Activated CD4-positive, alpha-beta T cell treated with anti-CD3 and anti-CD28 coated beads, Interleukin-2, amount 50 U/mL, for 24 hours (primary cell): ENCODE measurements at places on chromosomes 4 and X.

DNA sequence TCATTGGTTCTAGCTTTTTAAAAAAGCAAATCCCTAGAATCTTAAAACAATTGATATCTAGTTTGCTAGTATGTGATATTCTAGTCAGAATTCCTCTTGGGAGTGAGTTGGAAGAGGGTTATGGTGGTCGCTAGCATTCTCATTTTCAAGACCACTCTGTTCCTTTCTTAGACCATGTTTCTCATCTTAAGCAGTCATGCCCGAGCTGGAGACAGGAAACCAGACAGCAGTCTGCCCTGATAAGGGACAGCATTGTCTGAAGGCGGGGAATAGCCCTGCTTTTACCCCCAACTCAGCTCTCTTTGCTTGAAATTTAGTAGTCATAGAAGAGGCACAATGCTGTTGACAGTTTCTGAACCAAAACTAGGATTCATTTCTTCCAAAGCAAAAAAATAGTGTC is 5.2 kb downstream of the KLF3 start:
- no peak for DNase-seq

- no peak for DNase-seq
Observed at GRCh38 chr4:157591245-157591644, 370.7 kb downstream of the GRIA2 start.

DNA sequence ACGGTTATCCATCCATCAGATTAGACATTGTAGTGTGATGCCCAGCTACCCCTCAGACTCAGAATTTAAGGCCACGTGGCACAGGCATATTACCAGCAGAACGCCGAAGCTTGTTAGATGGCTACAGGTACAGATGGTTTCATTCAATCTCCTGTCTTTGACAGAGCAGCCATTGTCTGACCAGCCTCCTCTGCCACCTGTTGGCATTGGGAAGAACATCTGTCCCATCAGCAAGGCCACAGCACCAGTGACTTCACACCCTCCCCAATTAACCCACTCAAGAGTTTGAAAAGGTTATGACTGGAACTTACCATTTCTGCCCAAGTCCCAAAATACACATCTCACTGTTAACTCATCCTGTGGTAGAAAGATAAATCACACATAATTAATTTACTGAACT is 22.0 kb upstream of the PHKA2 start:
- no peak for DNase-seq

DNA sequence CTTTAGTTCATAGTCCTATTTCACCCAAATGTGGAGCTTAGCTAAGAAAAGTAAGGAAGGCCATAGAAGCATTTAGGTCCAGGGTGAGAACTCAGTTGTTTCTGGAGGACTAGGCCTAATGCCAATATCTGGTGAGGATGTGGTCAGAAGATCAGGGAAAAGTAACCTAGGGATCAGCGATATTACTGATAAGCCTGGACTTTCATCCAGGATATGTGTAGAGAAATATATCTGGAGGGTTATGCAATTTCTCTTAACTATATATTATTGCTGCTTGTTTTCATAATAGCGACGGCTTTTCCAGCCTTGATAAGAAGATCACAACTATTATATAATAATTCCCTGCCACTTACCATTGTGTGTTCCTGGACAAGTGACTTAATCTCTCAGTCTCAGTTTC is 81.1 kb downstream of the FRAS1 start:
- DNase-seq = no peak

- DNase-seq = no peak
Observed at GRCh38 chr4:184385705-184386141, 88.6 kb downstream of the IRF2 start.

DNA sequence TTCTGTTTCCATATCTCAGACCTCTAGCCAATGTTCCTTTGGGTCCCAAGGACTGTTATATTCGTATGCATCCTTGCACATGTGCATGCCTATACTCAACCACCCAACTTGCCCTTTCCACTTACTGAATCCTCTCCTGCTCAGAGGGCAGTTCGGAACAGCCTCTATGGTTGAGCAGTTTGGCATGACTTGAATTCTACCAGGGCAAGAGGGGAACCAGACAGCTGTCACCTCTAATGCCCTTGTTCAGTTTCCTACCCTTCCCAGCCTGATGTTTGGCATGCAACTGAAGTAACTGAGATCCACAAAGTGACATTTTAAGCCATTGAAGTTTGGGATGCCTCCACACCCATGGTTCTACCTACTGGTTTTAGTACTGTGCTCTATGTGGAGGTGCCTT is 17.5 kb downstream of the DRP2 start:
- no peak for DNase-seq
